ENCODE measurements at places on chromosomes 16 and 17.

DNA sequence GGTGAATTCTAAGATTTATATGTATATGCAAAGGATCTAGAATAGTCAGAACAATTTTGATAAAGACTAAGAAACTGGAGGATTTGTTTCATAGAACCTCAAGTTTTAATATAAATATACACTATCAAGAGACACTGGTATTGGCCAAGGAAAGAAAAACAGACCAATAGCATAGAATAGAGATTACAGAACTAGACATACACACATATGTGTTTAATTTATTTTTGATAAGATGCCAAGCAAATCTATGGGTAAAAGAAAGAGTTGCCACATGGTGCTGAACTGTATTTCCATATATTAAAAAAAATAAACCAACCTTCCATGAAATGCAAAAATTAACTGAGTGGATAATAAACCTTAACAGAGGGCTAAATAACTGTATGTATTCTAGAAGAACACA, 27.9 kb upstream of the LRRC37A3 start:
- no peak for DNase-seq

- DNase-seq = no peak
These were observed 28.1 kb upstream of the NXPH3 start for GRCh38 chr17:49547566-49547965.

DNA sequence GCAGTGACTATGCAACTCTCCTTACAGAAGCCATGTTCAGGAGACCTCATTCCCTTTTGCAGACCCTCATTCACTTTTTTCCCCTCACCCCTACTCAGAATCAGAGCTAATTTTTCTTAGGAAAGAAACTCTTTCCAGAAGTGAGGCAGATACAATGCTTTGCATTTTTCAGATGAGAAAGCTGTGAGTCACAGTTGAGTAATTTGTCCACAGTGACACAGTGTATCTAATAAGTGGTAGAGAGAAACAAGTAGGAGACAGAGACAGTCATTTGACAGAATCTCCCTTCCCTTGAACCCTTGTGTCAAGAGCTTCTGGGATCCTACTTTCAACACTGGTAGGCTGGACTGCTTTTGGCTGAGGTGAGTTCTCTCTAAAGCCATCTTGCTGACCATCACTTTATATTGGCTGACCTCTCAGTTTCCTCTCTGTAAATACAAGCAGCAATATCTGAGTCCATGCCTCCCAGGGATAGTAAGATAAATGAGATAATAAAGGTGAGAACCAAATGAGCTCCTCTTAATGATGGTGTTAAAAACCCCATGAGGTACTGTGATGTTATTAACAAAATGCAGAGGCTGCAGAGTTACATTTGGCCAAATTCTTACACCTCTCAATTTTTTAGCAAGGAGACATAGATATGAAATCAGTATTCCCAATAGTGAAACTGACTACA, 130.8 kb downstream of the CA10 start:
- no peak for DNase-seq

DNA sequence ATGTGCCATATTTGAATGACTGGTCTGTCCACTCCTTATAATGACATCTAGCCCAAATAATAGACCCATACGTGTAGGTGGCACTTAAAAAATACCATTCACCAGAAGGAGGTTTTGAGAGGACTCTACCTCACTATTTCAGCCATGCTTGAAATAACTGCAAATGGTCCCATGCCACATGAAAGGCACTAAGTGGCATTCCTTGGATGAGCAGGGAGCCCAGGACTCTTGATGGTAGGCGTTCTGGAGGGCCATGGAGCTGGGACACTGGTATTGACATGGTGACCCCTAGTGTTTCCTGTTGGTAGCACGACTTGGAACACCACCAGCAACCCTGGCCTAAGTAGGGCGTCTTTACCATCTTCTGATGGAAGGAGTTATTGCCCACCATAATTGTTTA, 148.7 kb upstream of the ZFHX3 start:
- no peak for DNase-seq

DNA sequence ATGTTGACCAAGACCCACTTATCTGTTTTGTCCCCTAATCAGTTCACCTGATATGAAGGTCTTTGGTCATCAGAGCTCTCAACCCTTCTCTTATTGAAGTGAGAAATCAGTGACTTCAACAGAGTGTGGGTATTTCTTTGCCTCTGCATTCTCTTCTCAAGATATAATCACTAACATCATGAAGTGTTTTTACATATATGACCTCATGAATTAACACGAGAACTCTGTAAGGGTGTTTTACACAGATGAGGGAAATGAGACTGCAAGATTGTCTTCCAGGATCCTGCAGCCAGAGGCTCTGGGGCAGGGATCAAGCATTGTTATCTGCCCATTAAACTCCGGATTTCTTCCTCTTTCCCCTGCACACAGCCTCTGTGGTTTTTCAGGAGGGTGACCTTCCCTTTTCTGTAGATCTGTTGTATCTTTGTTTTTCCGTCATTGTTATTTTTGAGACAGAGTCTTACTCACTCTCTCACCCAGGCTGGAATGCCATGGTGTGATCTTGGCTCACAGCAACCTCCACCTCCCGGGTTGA, 22.7 kb downstream of the LCMT1 start:
- no peak for DNase-seq

DNA sequence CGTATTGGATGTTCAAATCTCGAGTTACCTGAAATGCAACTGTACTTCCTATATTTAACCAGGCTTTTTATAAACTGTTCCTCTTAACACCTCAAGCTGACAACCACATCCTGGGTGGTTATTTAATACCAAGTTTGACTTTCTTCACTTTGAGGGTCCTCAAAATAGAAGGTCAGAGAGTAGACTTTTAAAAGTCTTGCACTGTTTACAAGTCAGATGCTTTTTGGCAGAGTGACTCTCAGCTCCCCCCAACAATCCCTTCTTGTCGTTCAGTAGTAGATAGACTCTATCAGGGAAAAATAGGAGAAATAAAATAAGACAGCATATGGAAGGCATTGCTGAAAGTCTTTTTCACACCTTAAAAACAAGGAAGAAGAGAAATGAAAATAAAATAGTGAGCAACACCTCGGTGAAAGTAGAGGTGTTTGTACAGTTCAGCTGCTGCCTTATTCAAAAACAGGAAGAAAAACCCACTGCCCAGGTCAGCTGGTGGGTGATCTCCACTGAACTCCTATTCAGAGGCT, 650.4 kb downstream of the WWOX start:
- DNase-seq = no peak

DNA sequence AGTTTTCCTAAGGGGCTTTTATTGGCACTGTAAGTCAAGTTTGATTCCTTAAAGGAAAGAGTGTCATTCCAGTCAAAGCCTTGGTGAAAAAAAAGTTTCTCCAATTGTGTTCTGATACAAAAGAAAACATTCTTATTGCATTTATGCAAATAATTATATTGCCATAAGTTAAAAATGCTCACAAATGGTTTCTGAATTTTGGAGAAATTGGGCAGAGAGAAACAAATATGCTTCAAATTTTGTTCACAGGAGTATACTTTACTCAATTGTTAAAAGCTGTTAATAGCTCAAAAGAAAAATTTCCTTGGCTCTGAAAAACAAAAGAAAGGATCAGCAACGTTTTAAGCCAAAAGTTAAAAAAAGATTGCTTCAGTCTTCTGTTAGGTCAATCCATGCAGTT, 60.2 kb downstream of the PIGL start:
- no peak for DNase-seq

GRCh38 chr17:74810699-74811485, 34.7 kb upstream of the NAT9 start:
- DNase-seq = no peak

DNA sequence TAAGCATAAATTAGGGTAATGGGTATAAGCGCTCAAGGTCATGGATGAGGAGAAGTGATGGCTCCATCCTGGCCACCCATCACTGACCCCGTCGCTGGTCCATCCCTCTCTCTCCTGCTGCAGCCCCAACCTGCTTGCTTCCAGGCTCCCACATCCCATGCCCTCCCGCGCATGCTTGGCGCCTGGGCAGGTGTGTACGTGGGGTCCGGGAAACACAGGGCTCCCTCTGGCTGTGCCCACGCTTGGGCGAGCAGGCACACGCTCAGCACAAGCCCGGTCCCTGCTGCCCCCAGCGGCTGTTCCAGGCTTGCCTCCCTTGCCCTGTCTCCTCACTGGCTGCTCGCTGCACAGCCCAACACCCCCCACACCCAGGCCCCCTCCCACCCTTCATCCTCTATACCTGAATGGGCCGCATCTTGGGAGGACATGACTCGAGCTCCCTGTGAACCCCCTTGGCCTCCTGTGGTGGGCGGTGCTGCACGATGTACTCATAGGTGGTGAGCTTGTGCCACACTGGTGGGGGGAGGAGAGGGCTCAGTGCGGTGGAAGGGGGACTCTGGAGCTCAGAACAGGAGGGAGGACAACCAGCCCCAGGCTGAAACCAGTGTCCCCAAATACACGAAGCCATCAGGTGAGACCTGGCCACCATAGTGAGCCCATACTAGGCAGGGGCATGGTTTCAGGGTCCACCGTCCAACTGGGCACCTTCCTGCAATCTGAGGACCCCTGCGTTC, 4.7 kb upstream of the TPPP3 start:
- DNase-seq = no peak

- DNase-seq = no peak
These were observed 14.9 kb upstream of the WNT9B start for GRCh38 chr17:46836500-46836899.
